ENCODE measurements at places on chromosomes 11 and 22.

GRCh38 chr22:28791841-28792490 is 8.4 kb downstream of the XBP1 start:
- DNase-seq: no peak

- no peak for DNase-seq
Measured at GRCh38 chr22:30262917-30263741, 3.5 kb downstream of the OSM start.

- DNase-seq: no peak
Measured at GRCh38 chr11:9169595-9170295, 78.3 kb upstream of the SCUBE2 start.

DNA sequence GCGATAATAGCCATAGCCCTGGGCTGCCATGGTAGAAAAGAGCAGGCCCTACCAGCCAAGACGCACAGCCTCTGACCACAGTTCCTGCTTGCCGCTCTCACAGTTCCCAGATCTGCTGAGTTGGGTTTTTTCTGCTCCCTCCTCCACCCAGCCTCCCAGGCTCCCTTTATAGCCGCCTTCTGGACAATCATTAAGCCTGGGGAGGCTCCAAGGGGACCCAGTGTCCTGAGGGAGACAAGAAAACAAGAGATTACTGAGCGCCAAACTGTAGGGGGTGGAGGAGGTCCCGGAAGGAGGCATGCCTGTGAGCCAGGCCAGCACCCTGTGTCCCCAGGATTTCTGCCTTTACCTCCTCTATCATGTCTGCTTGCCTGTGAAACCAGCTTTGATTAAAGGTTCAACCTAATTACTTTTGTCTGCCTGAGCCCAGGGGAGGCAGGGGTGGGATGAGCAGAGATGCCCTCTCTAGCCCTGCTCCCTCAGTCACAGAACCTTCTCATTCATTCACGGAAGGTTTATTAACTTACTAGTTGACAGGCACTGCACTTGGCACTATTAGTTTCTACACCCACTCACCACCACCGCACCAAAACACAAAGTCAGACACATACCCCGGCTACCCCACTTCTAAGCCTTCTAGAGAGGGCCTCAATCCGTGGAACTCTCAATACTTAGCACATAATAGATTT is 1.2 kb downstream of the SLC37A4 start:
- DNase-seq: no peak

DNA sequence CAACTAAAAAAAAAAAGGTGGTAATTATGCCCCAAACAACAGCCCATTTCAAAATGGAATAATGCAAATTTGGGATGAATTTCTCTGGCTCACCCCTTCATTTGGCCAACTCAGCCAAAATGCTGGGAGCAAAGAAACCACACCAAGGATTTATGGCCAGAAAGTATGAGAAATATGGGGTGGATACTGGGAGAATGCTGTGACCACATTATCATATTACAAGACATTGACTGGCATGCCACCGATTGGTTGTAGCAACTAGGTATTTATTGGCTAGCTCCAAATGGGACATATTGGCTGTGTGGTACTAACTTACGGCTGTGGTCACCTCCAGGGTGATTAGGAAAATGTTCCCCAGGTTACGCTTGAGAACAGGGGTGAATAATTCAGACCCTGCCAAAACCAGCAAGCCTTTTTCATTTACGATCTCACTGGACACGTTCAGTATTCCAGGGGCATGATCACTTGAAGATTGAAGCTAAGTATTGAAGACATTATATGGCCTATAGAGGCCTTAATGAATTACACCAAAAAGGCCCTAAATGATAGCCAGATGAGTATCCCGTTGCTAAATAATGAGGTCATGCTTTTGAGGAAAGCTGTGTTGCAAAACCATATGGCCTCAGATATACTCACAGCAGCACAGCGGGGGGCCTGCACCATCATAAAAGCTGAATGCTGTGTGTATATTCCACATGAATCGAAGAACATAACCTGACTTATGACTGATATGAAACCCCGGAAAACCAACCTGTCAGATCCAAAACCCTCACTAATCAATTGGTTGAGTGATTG is 3.8 kb upstream of the FDX1 start:
- no peak for DNase-seq

DNA sequence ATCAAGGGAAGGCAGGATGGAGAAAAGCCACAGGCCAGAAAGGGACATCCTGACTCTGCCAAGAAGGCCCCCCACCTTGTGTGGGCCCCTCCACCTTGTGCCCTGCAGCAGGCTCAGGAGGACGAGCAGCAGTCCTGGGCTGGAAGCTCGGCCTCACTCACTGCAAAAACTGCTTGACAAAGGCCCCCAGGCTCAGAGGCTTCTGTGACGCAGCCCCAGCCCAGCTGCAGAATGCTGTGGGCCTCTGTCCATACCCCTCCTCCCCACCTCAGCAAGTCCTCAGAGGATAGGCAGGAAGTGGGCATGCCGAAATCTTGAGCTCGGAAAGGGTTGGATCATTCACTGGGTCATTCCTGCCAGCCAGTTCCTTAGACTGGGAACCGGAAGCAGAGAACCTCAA is 61.9 kb downstream of the NRXN2 start:
- no peak for DNase-seq

- no peak for DNase-seq
Measured at GRCh38 chr11:114039551-114039950, 20.0 kb upstream of the ZBTB16 start.

DNA sequence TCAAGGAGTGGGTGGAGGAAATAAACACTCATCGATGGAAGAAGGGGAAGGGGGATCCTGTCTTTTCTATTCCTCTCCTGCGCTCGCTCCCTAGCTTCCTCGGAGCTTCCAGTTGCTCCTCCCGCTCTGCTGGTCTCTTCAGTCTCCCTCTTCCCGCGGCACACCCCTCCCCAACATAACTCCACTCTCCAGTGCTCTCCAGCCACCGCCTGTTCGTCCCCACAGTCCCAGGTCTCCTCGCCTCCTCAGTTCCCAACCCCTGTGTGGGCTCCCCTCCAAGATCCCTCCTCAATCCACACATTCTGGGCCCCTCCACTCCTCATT is 438 bp downstream of the ZW10 start:
- peak; percentile 27 for DNase-seq

DNA sequence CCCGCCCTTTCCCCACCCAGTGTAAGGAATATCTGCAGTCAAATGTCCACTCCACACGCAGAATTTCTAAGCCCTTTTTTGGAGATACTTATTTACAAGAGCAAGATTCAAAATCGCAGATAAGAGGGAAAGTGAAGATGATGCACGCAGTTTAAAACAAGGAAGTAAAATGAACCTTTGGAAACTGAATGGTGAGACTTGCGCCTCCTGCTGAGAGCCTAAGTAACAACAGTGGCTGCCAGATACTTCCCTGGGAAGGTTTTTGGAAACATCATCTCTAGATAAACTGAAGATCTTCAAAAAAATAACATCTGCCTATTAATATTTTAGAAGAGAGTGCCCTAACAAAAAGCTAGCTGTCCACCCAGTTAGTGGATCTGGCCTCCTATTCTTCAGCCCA is 963.1 kb upstream of the FAT3 start:
- DNase-seq: no peak

DNA sequence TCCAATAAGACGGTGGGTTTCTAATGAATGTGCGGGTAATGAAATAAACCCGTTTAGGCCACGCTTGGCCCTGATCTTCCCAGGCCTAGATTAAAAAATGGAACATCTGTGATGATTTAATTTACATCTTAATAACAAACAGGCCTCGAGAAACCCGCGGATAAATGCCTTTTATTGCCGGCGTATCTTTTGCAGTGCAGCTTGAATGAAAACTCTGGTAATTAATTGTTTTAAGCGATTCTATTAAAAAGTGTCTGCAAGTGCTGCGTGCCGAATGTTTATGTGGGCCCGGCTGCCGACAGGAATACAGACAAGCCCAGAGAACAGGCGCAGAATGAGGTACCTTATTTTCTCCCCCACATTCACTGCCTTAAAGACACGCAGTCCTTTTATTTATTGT is 420.7 kb downstream of the MN1 start:
- no peak for DNase-seq

GRCh38 chr22:37010174-37010573 is 9.1 kb downstream of the TST start:
- no peak for DNase-seq

DNA sequence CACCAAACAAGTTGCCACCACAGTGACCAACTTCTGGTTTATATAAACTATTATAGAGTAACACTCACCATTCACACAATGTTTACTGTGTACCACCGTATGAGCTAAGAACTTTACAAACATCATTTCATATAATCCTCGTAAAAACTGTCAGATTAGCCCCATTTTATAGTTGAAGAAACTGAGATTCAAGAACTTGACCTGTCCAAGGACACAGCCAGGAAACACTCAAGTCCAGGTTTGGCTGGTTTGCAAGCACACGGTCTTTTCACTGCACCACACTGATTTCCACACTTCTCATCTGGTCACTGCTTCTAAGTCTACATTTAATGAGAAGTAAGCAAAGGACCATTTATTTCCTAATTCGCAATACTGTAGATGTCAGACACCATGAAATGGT is 3.7 kb downstream of the MORC2 start:
- no peak for DNase-seq

DNA sequence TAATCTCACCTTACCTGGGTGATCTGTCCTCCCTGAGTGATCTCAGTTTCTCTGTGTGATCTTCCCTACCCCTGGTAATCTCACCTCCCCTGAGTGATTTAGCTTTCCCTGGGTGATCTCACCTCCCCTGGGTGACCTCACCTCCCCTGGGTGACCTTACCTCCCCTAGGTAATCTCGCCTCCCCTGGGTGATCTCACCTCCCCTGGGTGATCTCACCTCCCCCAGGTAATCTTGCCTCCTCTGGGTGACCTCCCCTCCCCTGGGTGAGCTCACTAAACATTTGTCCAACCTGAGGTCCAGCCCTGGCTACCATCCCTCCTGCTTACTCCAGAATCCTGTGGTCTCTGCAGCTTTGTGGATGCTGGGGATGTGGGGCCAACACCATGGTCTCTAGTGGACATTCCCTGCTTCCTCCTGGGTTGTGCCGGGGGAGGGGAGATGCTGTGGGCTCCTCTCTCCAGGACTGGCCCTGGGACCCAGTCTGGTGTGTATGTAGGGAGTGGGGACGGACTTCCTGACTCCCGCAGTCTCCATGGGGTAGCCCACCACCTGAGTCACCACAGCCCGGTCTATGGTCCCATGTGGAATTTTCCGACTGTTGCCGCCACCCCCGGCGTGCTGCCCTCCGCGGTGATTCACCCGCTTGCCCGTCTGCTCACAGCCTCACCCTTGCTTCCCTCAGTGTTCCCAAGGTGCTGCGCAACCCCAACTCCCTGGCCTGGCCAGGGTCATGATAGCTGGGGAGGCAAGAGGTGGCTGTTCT is 9.9 kb downstream of the LSP1 start:
- DNase-seq: no peak

- no peak for DNase-seq
Measured at GRCh38 chr11:9901943-9902342, 238.1 kb downstream of the SWAP70 start.

GRCh38 chr11:79668575-79668974 is 227.7 kb upstream of the TENM4 start:
- no peak for DNase-seq

GRCh38 chr22:30969532-30970355 is 679 bp downstream of the TUG1 start:
- DNase-seq: no peak

DNA sequence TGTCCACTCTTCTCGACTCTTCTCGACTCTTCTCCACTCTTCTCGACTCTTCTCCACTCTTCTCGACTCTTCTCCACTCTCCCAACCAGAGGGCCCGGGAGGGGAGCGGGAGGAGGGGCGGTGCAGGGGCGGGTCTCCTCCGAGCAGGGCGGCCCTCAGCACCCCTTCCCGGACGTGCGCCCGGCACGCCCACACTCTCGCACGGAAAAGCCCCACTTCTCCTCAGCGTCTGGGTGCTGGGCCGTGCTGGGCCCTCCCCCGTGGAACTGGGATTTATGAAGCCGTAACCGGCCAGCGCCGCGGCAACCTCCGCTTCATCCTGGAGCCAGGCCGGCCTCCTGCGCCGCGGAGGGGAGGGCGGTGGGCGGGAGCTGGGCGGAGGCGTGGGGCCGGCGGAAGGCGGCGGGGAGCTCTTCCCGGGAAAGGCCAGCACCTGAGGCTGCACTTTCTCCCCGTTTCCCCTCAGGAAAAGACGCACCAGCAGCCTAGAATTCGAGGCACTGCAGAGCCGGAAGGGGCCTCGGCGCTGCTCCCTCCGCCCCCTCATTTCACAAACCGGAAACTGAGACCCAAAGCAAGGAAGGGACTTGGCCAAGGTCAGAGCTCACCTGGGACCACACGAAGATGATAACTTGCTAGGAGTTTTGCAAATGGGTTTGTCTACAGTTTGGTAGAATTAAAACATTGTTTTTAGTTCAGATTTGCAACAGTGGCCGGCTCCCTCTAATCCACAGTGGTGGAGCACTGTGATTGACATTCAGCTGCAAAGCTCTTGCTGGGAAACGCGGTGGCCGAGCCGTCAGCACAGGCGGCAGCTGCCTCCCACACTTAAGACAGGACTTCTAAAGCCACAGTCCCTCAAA is 31.6 kb upstream of the JAM3 start:
- peak; percentile 63 for DNase-seq

DNA sequence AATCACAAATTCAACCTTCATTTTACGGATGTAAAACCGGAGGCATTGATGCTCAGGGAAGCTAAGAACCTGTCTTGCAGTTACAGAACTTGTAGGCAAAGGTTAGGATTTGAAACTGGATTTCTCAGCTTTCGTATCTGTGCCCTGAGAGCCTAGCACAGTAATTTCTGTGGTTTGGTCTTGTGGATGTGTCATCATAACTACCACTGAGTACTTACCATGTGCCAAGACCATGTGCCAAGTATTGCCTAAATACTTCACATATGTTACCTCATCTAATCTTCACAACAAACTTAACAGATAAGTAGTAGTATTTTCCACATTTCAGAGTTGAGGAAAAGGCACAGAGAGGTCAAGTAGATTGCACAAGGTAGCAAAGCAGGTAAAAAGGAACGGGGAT is 140.7 kb downstream of the NXPE2 start:
- no peak for DNase-seq

DNA sequence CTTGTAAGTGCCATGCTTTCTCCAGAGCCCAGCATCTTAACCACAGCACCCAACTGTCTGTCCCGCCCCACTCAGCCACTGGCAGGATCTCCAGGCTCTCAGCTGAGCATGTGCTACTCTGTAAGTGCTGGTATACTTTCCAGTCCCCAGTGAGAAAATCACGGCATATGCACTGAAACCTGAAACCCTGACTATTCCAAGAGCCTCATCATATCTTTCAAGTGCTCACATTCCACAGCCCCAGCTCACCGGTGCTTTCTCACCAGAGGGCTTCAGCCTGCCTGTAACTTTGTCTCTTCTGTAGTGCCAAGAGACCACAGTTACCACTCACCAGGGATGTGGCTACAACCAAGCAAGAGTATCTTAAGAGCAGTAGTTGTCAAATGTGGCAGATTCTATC is 24.4 kb upstream of the PAMR1 start:
- DNase-seq: no peak

GRCh38 chr11:122091835-122092234 is 24.2 kb downstream of the BLID start:
- DNase-seq: no peak

DNA sequence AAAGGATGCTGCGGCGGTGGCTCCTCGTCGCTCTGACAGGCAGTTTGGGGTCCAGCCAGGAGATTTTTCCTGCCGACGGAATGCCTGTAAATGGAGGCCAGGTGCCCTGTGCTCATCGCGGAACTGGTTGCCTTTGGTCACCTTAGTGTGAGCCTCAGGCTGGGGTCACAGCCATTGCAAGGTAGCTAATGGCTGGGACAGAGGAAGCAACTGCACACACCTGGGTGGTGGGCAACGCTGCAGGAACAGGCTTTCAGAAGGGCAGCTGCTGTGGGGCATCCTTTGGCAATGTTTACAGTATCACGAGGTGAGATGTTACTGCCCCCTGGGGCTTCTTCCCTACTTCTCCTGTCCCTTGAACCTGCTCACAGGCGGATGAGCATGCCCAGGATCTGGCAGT is 205.5 kb downstream of the GRIK4 start:
- no peak for DNase-seq
